Lung microvascular endothelial cell (primary cell): ENCODE measurements at places on chromosomes 5 and 9. TPM values are rescaled to one million over a fixed set of nuclear protein-coding genes. Genes with fewer than 3 reads are reported as not detected.

- peak; percentile 59 for DNase-seq
These were observed 86.9 kb downstream of the NUDT12 start for GRCh38 chr5:103475629-103476240.

GRCh38 chr5:69048230-69048629, 45.6 kb upstream of the SLC30A5 start:
- DNase-seq = no peak

GRCh38 chr5:97534166-97534565, 351.1 kb upstream of the RIOK2 start:
- DNase-seq = peak; percentile 59

DNA sequence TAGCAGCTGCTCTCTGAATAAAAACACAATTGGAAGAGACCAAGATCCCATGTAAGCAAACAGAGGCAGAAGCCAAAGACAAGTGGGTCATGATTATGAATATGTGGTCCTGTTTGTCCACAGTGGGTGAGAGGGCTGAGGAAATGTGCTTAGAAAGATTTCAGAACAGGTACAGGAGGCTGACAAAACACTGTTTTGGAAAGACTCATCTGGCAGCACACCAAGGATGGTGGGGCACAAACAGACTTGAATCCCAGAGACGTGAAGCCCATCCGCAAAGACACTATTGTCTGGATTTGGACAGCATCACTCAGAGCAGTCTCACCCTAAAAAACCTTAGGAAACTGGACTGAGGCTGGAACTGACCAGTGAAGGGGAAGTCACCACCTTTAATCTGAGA, 85.0 kb downstream of the ADRB2 start:
- DNase-seq = peak; percentile 77

DNA sequence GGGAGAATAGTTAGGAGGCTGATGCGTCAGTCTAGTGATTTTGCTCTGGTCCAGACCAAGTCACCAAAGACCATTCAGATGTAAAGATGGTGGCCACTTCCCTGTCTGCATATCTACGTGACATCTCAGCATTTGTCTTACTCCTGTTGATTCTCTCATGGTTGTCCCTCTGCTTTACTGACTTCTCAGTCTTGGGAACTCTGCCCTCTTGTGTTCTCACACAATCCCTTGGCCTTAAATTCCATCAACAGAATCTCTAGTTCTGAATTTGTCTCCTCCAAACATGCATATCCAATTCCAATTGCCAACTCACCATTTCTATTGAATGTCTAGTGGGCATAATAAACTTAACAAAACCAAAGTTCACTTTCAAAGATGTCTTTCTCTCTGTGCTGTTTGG, 147.8 kb downstream of the SLC24A2 start:
- no peak for DNase-seq

DNA sequence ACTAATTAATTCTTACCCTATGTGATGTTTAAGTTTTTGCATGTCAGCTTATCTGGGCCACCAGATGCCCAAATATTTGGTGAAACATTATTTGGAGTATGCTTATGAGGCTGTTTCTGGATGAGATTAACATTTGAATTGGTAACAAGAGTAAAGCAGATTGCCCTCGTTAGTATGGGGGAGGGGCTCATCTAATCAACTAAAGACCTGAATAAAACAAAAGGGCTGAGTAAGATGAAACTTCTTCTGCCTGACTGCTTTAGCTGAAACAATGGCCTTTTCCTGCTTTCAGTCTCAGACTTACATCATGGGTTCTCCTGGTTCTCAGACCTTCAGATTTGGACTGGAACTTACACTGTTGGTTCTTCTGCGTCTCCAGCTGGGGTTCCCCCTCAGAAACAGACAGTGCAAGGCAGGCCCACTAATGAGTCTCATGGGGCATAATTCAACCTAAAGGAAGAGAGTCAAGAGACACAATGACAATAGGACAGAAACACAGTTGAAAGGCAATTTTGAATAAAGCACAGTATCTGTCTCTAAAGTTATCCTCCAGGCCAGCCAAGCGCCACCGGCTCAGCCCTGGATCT, 288.4 kb downstream of the CAAP1 start:
- no peak for DNase-seq

- DNase-seq = no peak
These were observed 16.4 kb downstream of the FAXDC2 start for GRCh38 chr5:154834053-154834452.

DNA sequence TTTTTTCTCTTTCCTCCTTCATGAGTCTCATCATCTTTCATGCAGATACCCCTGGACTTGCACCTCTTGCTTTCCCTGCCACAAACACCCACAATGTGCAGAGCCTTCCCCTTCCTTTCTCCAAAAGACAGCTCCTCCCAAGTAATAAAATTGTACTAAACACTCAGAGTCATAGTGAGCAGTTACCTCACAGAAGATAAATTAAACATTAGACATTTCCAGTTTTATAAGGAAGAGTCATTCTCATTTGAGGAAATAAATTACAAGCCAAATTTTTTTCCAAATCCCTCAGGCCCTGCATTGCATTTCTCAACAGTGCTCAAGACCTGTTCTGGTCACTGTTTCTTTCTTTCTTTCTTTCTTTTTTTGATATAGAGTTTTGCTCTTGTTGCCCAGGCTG, 131.5 kb downstream of the ATPSCKMT start:
- DNase-seq = no peak

DNA sequence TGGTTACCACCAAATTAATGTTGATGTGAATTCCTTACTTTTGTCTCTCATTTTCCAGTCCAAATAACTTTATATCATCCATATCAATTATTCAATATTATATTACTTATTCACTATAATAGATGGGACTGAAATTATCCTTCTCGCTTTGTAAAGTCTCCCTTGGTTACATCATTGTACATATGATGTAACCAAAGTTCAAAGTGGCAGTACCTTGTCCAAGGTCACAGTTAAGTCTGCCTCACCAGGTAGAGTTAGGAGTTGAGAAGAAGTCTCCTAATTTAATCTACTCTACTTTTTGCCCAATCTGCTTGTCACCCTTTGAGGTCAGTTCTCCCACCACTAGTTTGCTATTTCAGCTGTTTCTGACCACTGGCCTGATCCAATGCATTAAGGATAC, 83.7 kb upstream of the CLINT1 start:
- DNase-seq = no peak

ADGRD2 gene
- total RNA-seq = not detected in 2 replicates

SPINK6 gene
- not detected in 2 replicates for total RNA-seq
